ENCODE measurements at places on chromosomes 11 and 22.

GRCh38 chr11:111350811-111351210, 28.3 kb downstream of the POU2AF1 start:
- DNase-seq, result no peak

GRCh38 chr22:19519041-19519926, 4.9 kb downstream of the CLDN5 start:
- no peak for DNase-seq

GRCh38 chr11:47061429-47062178, 115.1 kb downstream of the ARFGAP2 start:
- DNase-seq, result no peak

DNA sequence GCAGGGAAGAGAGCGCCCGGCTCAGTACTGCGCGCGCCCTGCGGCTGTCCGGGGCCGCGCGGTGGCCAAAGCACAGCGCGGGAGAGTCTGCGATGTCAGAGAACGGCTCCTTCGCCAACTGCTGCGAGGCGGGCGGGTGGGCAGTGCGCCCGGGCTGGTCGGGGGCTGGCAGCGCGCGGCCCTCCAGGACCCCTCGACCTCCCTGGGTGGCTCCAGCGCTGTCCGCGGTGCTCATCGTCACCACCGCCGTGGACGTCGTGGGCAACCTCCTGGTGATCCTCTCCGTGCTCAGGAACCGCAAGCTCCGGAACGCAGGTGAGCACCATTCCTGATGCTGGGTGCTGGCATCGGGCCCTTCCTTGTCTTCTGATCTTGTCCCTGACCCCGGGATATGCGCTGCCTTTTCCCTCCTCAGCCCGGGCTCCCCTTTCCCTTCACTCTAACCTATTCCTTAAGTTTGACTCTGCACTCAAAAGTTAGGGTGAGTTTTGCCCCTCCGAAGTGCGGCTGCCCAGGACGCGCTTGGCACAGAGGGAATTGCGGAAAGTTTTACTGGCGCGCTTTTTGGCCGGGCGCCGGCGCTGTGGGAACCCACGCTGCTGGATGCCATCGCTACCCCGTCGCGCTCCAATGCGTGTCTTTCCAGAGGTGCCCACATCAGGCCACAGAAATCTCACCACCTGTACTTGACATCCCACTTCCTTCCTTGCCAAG, at the start of gene MTNR1B:
Gene MTNR1B, plus strand, starts transcription at position 18 of the 714 bp plus-strand sequence. Its CDS starts 75 bp downstream, at position 93.
- no peak for DNase-seq

DNA sequence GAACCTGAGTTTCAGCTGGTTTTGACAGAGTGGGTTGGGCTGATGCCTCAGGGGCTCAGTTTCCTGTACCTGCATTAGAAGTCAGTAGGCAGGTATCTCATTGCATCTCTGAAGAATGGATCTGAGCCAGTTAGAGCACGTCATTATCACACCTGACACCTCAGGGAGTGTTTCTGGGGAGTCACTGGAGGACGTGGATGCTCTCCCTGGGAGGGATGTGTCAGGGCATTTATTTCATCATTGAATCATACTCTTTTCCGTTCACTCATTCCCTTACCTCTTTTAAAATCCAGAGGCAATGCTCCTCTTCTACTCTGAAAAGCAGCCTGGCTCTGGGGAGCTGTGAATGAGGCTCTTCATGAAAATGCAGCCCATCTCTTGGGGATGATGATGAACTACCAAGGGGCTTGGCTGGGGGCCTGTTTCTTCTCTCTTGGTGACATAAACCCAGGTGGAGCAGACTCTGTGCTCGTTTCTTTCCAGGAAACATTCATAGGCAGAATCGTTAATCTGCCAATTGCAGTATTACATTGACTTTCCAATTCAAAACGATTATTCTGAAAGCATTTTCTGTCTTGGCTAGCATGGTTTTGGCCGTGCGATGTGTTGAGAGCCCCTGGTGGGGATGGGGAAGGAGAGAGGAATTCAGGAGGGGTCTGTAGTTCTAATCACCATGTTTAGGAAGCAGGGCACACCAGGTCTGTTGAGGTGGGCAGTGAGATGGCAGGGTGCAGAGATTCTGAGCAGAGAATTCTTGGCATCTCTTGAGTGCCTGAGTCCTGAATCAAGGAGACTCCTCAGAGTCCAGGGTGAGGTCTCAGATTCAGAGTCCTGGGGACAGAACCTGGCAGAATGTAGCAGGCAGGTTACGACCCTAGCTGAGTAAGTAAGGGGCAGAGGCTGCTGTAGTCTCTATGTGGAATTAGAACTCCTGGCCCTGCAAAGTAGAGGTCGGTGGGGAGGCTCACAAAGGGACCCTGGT, 12.6 kb downstream of the PARVA start:
- DNase-seq, result no peak

DNA sequence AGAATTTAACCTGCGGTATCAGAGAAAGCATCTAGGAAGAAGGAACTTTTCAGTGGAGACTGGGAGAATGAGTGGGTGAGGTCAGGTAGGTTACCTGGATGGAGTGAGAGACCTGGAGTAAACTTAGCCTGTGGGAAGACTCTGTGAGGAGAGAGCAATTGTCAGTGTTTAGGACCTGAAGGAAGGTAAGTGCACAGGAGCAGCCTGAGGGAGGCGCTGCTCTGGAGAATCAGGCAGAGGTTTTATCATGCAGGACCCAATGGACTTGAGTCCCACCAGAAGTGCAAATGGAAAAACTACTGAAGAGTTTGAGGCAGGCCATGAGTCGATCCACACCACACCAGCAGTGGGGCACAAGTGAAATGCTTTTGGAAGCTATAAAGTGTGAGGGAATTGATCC, 10.6 kb upstream of the IFTAP start:
- DNase-seq, result no peak

DNA sequence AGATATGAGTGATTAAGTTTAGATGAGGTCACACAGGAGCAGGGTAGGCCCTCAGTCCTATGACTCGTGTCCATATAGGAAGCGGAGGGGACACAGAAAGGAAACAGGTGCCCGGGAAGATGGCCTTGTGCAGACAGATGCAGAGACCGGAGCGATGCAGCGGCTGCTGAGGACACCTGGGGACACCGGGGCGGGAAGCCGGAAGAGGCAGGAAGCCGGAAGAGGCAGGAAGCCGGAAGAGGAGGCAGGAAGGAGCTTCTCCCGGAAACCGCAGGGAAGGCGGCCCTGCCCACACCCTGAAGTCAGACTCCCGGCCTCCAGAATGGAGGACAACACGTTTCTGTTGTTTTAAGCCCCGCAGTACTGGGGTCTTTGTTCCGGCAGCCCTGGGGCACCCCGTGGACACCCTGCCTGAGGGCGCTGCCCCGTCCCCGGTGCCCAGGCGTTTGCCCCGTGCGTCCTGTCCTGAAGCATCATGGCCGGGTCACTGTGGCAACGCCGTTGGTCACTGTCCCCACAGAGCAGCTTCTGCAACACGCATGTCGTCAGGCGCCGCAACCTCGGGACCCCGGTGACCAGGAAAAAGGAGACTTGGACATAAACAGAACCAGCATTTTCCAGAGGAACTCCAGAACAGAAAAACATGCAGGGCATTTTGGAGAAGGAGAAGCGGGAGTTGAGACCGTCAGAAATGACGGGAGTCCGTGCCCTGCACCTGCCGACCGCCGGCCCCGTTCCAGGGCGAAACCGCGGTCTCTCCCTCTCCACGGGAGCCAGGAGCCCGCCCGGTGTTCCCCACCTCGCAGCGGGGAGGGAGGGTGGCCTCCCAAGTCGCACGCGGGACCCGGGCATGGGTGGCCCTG, 103.4 kb downstream of the BRD1 start:
- peak; percentile 30 for DNase-seq

DNA sequence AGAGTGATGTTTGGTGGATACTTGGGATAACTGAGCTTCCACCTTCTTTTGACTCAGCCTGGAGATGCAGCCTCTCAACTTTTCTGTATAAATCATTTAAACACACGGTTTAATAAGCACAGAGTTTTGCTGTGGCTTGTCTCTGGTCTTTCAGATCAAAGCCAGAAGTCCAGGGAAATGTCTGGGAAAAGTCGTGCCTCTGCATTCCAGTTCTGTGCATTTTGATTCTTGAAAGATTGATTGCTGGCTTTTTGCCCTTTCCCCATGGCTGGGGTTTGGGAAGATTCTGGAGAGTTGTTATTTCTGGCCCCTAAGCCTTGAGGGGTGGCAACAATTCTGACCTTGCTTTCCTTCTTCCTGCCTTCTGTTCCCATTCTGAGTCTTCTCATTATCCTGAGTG, 154.1 kb downstream of the COMMD9 start:
- DNase-seq, result no peak

Data from CD4-positive, alpha-beta T cell treated with Interleukin-6 at 100 ng/mL for 8 hours (primary cell).